ENCODE measurements at places on chromosomes 3 and 15. TPM values are rescaled to one million over a fixed set of nuclear protein-coding genes. Genes with fewer than 3 reads are reported as not detected.

GRCh38 chr3:4078903-4079302 lies 224.3 kb upstream of the SETMAR start:
- DNase-seq: no peak

GRCh38 chr15:67794832-67795574 lies 30.3 kb upstream of the SKOR1 start:
- no peak for DNase-seq

- no peak for DNase-seq
These were observed 87.0 kb upstream of the ZNF280D start for GRCh38 chr15:56820333-56820732.

- DNase-seq: no peak
These were observed 133.0 kb upstream of the PRR20G start for GRCh38 chr3:127420829-127421228.

RASGRF1 gene
- polyA plus RNA-seq: 0.48 TPM

CLSTN2 gene
- polyA plus RNA-seq: 2.0 TPM

Measured in left kidney (tissue), 8 donors.